ENCODE measurements at places on chromosomes 1 and 21.

GRCh38 chr1:160548960-160549664 lies 26.1 kb upstream of the SLAMF6 start:
- no peak for DNase-seq

- DNase-seq = no peak
Observed at GRCh38 chr1:172108161-172108893, 267.0 kb downstream of the DNM3 start.

GRCh38 chr21:38963006-38963405 lies 157.3 kb downstream of the ETS2 start:
- no peak for DNase-seq

DNA sequence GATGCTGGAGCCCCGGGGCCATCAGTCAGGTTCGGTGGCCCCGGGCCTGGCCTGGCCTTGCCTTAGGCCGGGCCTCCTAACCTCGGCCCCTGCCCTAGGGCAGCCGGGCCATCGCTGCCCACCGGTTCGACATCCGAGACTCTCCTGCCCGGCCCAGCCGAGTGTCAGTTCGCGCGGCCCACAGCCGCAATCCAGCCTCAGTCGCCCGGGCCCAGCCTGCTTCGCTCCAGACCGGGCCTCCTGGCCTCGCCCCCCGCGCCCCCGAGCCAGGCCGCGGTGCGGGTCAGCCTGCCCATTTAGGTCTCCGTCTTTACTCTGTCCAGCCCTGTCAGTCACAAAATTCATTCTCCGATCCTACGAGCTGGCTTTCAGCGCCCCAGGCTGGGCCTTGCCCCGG lies 777 bp downstream of the LRRC41 start:
- no peak for DNase-seq

DNA sequence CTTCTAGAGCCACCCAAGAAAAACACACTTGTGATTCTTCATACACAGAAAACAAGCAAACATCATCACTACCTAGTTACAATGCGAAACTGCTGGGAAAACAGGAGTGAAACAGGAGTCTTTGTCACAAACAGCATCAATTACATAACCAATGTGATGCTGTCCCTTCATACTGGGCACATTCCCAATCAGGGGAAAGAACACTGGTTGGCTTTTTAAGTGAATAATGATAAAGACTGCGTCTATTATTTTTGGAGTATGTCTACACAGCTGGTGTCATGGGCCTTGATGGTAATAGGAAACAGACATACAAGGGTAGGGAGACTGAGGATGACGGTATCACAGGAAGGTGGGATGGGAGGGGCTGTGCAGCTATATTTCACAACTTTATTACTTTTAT lies 43.3 kb downstream of the SIPA1L2 start:
- DNase-seq = no peak

DNA sequence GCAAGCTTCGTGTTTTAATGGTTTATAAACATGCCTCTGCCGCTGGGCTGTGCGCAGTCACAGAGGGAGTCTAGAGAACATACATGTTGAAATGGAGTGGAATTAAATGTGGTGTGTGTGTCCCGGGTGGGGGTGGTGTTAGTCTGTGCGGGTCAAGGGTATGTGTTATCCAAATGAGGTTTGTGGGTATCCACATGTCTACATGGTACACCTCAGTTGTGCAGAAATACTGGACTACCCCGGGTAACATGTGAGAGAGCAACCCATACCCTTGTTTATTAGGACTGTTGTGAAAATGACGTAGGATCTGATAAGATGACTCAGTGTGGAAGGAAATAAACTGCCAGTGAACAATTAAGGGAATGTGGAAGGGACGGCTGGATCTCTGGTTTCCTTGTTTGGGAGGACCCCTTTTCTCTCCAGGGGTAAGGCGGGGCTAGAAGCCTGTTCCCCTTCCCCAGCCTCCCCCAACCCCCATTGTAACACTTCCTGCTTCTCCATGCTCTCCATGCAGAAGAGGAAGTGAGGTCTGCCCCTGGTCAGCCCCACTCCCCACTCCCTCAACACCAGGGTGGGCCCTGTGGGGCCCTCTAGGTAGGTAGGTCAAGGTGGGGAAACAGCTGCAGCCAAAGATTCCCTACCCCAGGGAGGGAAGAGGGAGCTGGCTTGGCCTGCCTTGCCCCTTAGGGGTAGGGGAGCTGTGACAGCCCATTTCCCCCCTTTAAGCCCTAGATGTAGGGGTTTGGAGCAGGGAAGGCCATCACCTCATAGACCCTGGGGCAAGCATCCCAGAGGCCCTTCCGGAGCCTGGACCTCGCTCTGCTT lies 690 bp downstream of the EPS8L3 start:
- no peak for DNase-seq

- DNase-seq = no peak
Observed at GRCh38 chr1:248914796-248915381, 8.9 kb downstream of the PGBD2 start.

GRCh38 chr1:78913950-78914349 lies 92.6 kb downstream of the ADGRL4 start:
- DNase-seq = no peak

GRCh38 chr1:215005078-215005477 lies 77.5 kb upstream of the KCNK2 start:
- DNase-seq = no peak

DNA sequence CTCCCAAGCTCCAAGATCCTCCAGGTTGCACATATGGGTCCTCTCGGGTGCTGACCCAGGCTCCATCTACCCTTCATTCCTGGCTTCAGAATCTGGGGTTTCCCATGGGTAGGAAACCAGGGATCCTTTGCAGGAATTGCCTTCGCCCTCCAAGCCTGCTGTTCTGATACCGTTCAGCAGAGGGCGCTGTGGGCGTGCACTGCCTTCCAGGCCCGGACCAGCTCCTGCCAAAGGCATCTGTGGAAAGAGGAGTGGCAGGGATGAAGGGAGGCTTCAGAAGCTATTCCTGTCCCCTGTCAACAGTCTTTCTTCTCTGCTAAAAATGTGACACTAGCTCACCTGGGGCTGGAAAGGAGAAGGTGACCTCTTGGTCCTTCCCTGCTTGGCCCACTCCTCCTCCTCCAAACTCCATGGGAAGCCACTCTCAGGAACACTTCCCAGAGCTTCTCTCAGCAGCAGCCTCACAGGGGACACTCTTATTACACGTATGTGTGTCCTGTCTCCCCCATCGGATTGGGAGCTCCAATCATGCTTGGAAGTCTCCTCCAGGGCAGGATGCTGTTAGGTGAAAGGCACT lies 71.2 kb downstream of the VWA5B1 start:
- DNase-seq = no peak

GRCh38 chr1:9542430-9542829 lies 3.2 kb downstream of the SLC25A33 start:
- DNase-seq = no peak

- no peak for DNase-seq
Observed at GRCh38 chr1:16043521-16043920, at the start of gene CLCNKB. TSS of gene CLCNKB (plus strand) at chr1:16043782. CDS start at chr1:16044493, 711 bp downstream.

- no peak for DNase-seq
Observed at GRCh38 chr1:232016616-232017015, 390.0 kb downstream of the DISC1 start.

GRCh38 chr1:94095744-94096469 lies 25.0 kb downstream of the ABCA4 start:
- DNase-seq = no peak

GRCh38 chr1:231801042-231801585 lies 174.5 kb downstream of the DISC1 start:
- DNase-seq = no peak

GRCh38 chr1:53576381-53576801 lies 117.2 kb downstream of the DMRTB1 start:
- DNase-seq = no peak

DNA sequence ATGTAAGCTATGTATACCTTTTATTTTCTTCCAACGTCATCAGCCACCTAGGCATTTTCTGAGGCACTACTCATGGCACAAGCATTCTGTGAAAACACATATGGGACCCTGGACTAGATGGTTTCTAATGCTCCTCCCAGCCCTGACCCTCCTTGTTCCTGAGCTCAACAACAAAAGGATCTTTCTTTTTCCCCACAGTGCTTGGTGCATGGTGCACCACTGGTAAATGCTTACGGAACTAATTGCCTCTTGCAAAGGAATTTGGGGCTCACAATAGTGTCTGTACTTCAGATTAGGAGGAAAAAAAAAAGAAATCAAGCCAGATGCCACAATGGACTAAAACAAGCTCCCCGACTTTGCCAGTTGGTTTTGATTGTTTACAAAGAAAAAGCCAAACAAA lies 390.5 kb downstream of the PLPP3 start:
- no peak for DNase-seq

- DNase-seq = no peak
Observed at GRCh38 chr1:55827350-55827749, 612.2 kb upstream of the USP24 start.

DNA sequence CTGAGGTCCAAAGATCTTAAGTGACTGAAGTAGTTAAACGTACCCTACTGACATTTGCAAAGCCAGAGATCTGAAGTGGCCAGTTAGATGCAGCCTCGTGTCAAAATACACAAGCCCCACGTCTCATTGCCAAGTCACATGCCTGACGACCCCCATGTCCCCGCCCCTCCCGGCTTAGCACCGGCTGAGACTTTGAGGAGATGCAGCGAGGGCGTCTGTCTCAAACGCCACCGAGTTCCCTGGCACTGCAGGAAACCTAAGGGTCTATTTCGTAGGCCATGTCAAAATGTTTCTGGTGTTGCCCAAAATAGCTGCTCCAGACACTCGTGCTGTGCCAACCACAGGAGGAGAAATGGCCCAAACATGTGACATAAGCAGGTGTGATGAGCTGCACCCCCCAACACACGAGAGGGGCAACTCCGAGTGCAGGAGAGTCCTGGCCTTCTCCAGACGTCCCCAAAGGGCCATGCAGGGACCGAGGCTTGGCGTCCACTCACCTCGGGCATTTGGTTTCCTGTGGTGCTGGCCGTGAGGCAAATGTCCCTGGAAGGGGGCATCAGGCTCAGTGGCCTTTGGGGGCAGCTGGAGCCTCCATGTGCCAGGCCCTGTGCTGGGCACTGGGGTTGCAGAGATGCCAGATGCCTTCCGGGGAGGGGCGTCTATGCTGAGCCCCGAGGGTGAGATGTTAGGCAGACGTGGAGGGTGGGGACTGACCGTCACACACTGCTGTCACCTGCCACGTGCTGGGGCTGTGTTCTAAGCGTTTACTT lies 67.0 kb downstream of the MATN1 start:
- no peak for DNase-seq

- DNase-seq = no peak
Observed at GRCh38 chr1:243301059-243301458, 45.2 kb downstream of the SDCCAG8 start.

- DNase-seq = no peak
Observed at GRCh38 chr1:2935751-2936390, 85.4 kb upstream of the ACTRT2 start.

DNA sequence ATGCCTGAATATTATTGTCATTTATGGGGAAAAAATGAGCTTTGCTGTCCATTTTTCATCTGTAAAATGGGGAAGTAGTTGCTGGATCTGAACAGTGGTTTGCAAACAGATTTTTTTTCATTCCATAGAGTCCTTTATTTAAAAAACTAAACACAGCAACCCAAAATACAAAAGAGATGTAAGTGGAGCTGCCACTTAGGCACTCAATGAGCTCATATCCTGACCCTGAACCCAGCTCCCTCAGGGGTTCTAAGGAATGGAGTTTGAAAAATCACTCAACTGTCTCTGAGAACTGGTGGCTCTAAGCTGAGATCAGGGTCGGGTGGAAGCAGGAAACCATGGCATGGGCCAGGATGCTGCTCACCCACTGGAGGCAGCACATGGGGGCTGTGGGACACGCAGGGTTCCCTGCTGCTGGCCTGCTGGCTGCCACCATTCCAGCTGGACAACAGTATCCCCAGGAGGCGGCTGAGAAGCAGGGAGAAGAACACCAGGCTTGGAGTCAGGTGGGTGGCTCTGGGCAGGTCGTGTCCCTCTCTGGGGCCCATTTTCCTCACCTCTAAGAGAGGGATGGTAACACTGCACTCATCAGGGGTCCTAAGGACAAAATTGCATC lies 9.6 kb upstream of the ECE1 start:
- DNase-seq = no peak

GRCh38 chr1:17880449-17880848 lies 125.3 kb downstream of the ACTL8 start:
- no peak for DNase-seq

DNA sequence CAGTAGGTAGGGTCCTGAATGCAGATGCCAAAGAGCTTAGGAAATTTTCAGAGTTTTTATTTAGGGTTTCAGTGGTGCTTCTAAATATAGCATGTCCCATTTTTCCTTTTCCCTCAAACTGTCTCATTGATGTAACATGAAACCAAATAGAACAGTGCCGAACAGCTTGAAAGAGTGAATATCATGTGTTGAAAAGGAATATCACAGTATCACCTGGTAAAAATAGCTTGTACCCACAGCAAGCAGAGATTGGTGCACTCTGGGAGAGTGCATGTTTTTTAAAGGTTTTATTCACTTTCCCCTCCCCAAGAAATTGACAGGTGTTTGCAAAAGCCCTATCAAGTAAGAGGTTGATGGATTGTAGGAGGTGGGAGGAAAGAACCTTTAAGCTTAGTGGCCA lies 41.9 kb upstream of the ELAVL4 start:
- DNase-seq = no peak

GRCh38 chr1:3161176-3161840 lies 92.3 kb downstream of the PRDM16 start:
- DNase-seq = no peak

DNA sequence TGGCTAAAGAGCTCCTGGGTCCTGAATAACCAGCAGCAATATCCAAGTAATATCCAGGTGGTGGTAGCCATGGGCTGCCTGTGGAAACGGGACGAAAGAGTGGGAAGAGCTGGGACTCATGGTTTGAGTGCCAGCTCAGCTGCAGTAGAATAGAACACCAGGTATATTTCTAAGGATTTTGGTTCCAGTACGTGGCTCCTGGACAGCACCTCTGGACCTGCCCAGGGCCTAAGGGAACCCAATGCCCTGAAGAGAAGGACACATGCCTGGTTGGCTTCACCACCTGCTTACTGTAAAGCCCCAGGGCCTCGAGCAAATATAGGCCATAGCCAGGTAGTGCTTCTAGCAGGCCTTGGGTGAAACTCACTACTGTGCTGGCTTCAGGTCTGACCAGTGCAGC lies 566.7 kb downstream of the KIF26B start:
- DNase-seq = no peak

- DNase-seq = no peak
Observed at GRCh38 chr1:32540605-32541004, 1.4 kb downstream of the ZBTB8A start.

DNA sequence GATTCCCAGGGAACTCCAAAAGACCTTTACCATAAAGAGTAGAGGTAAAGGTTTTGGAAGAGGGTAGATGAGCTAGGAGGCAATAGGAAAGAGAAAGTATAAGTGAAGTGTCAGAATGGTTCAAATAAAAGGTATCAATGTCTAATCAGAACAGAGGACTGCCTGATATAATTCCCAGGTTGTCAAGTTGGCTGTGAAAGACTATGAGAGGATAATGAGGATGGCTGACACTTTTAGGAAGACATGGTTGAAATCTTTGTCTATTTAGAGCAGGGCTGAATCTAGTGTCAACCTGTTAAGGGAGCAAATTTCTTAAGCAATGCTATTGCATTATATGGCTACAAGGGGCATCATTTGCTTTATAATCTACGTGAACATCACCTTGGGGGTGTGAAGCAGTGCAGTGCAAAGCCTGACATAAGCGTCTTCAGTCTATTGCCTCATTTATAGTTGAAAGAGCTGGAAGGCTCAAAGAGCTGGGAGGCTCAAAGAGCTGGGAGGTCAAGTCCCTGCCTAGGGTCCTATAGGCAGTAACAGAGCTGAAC lies 308.3 kb upstream of the DEPDC1 start:
- DNase-seq = no peak

- no peak for DNase-seq
Observed at GRCh38 chr1:211524521-211524920, 32.6 kb upstream of the RD3 start.

- no peak for DNase-seq
Observed at GRCh38 chr1:107767156-107767582, 197.8 kb downstream of the VAV3 start.

GRCh38 chr21:46215436-46216131 lies 13.0 kb downstream of the LSS start:
- DNase-seq = no peak
